ENCODE measurements at places on chromosomes 16 and 17. TPM values are rescaled to one million over a fixed set of nuclear protein-coding genes. Genes with fewer than 3 reads are reported as not detected.
A peak's percentile ranks its signal among the peaks of the same experiment; 100 is the strongest.

DNA sequence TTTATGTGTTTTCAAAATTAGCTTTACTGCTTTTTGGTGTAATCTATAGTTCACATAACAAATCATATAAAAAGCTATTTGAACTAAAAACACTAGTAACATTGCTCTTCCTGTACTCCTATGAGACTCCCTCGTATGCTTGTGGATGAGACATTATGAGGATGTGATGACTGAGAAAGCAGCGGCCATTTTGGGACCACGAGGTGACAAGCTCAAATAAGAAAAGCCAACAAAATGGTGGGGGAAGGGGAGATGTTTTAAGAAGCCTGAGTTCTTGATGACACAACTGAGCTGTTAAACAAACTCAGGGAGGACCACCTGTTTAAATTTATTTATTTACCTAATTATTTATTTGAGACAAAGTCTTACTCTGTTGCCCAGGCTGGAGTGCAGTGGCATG lies 4.5 kb downstream of the CCL18 start:
- peak; percentile 30 for DNase-seq

GRCh38 chr17:64339516-64340490 lies 50.9 kb downstream of the PECAM1 start:
- no peak for DNase-seq

- no peak for DNase-seq
These were observed 38.4 kb downstream of the ABAT start for GRCh38 chr16:8712589-8713361.

- no peak for DNase-seq
These were observed 32.9 kb upstream of the CLEC18A start for GRCh38 chr16:69918241-69918640.

Gene KRT32
- total RNA-seq: not detected

Gene KRT27
- total RNA-seq: not detected
